Activated T-helper 17 cell treated with anti-CD3 and anti-CD28 coated beads, Interleukin-2, amount 50 U/mL, for 72 hours (primary cell): ENCODE measurements at places on chromosomes 6 and 20. TPM values are rescaled to one million over a fixed set of nuclear protein-coding genes. Genes with fewer than 3 reads are reported as not detected.

DNA sequence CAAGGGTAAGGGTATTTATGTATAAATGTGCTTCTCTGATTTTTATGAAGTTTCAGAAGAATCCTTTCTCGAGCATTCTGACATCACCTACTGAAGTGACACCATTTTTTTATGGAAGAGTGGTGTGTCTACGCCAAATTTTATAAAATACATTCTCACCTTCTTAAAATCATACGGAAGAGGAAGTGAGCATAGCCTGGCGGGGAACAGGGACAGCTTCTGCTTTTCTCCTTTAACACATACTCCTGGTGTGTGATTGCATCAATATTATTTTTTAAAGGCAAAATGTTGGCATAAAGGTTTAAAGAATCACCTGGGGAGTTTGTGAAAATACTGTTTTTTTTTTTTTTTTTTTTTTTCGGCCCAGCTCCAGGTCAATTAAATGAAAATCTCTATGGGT, 733.6 kb upstream of the MAN1A1 start:
- no peak for ATAC-seq

The CABLES2 gene
- total RNA-seq, result 6.8 TPM

GRCh38 chr6:119350202-119350951, 816 bp upstream of the MAN1A1 start:
- ATAC-seq, result peak; percentile 50

The OPN5 gene
- total RNA-seq, result not detected

The EYA4 gene
- total RNA-seq, result not detected

DNA sequence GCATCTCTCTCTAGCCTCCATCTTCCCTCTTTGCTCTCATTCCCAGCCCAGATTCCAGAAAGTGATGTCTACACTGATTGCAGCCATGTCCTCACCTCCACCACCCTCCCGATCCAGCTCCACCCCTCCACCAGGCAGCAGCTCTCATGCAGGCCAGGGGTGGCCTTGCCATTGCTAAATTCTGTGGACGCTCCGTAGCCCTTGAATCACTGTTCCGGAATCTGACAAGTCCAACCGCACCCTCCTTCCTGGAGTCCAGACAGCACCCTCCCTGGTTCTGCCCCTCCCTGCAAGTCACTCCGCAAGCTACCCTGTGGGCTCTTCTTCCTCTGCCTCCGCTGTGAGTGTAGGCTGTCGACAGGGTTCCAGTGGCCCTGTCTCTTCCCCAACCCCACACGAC, 26.2 kb downstream of the TNXB start:
- ATAC-seq, result no peak

DNA sequence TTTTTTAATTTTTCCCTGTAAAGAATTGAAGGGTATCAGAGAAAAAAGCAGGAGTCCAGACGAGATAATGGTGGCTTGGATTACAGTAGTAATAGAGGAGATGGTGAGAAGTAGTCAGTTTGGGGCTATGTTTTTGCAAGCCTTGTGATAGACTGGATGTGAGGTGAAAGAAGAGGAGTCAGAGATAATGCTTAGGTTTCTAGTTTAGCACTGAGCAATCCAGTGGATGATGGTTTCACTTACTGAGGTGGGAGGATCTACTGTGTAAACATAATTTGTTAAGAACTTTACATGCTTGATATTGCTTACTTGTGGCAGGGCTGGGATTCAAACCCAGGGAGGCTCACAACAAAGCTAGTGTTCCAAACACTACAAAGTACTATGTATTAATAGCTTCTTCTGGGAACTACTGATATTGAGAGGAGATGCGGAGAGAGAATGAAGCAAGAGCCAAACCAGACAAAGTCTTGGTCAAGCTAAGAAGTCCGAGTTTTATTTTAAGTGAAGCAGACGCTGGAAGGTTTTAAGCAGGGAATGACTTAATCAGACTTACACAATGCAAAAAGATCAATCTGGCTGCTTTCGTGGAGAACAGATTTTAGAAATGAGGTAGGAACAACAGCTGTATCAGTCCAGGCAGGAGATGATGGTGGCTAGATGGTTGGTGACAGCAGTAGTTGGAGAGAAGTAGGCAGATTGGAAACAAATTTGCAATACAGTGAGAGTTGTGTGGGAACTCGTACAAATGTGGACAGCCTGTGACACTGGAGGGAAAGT, 58.0 kb downstream of the ZFAND3 start:
- ATAC-seq, result peak; percentile 81

GRCh38 chr6:36756786-36757185, 59.2 kb downstream of the RAB44 start:
- ATAC-seq, result no peak

DNA sequence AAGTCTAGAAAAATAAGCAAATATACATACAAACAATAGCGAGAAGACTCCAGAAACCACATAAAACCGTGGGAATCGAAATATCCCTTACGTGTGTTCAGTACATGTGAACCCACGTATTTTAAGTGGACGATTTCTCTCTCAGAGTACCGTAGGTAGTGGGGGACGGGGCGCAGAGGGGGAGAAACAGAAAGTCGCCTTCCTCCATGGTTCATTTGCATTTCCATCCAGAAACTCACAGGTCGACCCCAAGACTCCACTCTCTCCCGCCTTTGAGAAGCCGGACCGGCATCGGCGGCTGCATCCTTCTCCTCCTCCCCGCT, 538 bp upstream of the ENPP1 start:
- no peak for ATAC-seq

GRCh38 chr6:155100087-155100486, 105.0 kb downstream of the TIAM2 start:
- no peak for ATAC-seq

The FOXA2 gene
- total RNA-seq, result not detected

GRCh38 chr6:43668151-43669028, 19.2 kb downstream of the MRPS18A start:
- ATAC-seq, result peak; percentile 69

The PTK7 gene
- total RNA-seq, result 0.56 TPM

The SLC26A8 gene
- not detected for total RNA-seq

GRCh38 chr6:24385536-24386269, 17.0 kb upstream of the MRS2 start:
- ATAC-seq, result no peak

DNA sequence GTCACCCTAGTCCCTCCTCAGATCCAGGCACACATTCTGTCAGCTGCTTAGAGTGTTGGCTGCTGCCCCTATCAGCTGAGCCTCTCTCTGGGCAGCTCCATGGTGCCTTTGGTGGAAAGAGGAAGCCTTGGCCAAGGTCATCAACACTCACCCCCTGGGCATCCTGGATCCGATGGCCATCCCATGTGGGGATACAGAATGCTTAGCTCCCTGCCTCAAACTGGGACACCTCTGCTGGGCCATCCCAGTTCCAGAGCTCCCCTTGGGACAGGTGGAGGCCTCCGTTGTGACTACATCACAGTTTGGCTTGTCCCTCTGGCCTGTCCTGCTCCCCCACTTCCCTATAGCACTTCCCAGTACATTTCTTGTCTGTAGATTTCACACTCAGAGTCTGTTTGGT, 45.6 kb downstream of the TOX2 start:
- no peak for ATAC-seq

DNA sequence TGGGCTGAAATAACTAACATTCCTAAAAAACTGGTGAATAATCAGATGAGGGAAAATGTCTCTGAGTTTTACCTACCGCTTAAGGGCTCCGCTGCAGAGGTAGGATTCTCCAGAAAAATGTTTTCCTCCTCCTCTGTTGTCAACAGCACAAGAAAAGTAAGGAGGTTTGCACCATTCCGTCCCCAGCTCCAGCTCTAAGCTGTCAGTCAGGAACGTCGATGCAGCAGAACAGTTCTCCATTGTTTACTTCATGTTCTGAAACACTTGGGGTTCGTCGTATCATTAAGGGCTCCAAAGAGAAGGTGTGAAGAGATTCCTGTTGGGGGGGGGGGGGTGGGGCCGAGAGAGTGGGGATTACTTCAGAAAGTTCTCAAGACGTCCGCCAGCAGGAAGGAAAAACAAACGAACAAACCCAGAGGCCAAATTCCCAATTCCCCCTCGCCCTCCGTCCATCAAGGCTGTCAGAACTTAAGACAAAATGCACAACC, 734 bp downstream of the MMS22L start:
- ATAC-seq, result no peak

- no peak for ATAC-seq
Measured at GRCh38 chr6:44133003-44133931, 5.9 kb downstream of the TMEM63B start.

GRCh38 chr6:145839653-145840052, 25.1 kb upstream of the FBXO30 start:
- peak; percentile 14 for ATAC-seq

- ATAC-seq, result peak; percentile 6
Measured at GRCh38 chr6:44044154-44044539, 83.1 kb downstream of the MRPL14 start.

- ATAC-seq, result no peak
Measured at GRCh38 chr6:127348028-127348661, 4.7 kb upstream of the ECHDC1 start.

DNA sequence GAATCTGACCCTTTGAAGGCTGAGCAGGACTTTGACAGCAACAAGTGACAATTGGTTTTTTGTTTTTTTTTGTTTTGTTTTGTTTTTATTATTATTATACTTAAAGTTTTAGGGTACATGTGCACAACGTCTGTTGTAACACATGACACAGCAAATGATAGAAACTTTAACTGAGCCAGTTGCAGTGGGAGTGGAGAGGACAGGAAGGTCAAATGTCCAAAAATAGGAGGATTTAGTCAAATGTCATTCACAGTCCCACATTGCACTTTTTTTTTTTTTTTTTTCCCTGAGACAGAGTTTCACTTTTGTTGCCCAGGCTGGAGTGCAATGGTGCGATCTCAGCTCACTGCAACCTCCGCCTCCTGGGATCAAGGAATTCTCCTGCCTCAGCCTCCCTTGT, 223.0 kb downstream of the HIVEP2 start:
- ATAC-seq, result no peak

DNA sequence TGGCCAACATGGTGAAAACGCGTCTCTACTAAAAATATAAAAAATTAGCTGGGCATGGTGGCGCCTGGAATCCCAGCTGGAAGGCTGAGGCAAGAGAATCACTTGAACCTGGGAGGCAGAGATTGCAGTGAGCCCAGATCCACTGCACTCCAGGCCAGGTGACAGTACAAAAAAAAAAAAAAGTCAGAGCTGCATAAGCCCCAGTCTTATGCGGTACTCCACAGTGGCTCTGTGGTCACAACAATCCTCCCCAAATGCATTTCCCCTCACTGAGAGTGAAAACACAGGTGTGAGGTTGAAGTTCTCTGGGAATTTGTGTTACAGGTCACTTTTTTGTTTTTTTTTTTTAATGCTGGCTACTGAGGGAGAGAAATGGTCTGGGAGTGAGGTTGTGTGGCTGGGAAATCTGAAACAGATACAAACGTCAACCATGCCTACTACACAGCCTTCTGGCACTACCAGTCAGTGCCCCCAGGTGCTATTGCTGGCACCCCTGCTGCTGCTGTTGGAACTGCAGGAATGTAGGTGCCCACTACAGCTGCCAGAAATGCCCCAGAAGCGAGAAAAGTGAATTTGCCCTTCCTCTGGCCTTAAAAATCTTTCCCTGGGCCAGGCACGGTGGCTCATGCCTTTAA, 5.7 kb downstream of the MRPS26 start:
- no peak for ATAC-seq

DNA sequence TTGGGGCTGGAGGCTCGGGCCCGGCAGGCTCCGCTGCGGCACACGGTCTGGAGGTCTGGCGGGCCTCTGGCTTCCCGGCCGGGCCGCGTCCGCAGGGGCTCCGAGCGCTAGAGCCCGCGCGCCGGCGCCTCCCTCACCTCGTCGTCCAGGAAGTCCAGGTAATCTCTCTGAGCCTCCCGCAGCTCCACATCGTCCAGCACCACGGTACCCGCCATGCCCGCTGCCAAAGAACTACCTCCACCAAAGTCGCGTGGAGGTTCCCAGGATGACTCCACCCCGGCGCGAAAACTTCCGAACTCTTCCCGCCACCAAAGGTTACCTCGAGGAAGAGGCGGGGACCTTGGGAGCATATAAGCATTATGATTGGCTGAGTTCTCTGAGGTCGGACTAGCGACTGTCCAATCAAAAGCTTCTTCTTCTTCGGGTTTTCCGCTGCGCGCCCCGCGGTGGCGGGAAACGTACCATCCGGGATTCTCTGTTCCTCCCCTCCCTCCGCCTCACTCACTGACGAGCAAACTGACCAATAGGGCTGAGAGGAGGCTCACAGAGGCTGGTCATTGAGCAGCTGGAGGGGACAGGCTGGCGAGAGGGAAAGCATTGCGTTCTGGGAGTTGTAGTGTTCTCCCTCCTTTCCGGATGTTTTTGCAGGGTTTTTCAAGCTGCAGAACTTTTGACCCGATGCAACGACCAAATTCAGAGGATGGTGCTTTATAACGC, at the start of gene MCM3:
TSS of gene MCM3 (minus strand) at position 283 of the 717 bp plus-strand sequence. CDS start at position 215, 68 bp downstream.
- ATAC-seq, result peak; percentile 97

GRCh38 chr6:143112837-143113236, 52.1 kb downstream of the AIG1 start:
- ATAC-seq, result no peak

The MAP7 gene
- total RNA-seq, result 0.76 TPM

GRCh38 chr20:43570496-43570895, 11.7 kb downstream of the SGK2 start:
- ATAC-seq, result no peak

The C20orf141 gene
- not detected for total RNA-seq

GRCh38 chr6:31825553-31825952, 2.0 kb upstream of the HSPA1B start:
- no peak for ATAC-seq

DNA sequence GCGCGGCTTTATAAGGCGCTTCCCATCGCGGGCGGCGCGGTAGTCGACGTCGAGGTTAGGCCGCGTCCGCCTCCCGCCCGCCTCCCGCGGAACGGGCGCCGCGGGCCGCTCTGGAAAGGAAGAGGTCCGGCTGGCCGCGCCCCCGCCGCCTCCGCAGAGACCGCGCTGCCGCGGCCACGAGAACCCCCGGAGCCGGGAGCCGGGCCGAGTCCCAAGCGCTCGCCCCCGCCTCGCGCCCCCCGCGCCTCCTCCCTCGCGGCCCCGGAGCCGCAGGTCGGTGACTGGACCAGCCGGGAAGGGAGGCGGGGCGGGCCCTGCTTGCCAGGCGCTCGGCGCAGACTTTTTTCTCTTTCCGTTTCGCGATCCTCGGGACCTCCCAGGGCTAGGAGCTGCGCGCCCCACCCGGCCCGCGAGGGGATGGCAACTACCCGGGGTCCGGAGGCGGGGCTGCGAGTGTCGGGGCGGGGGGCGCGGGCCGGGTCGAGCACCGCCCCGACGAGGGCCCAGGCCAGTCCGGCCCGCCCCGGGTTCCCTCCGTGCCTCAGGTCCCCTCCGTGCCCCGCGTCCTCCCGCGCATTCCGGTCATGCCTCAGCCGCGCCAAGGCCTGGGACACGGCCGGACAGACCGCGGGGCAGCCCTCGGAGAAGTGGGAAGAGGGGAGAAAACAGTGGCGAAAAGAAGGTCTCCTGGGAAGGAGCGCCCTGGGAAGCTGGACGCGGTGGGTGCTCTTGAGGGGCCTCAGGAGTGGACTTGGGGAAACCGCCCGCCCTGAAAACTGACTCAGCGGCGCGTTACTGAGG, 417 bp upstream of the PXDC1 start:
- ATAC-seq, result peak; percentile 71

GRCh38 chr6:168599769-168600330, 158.9 kb downstream of the SMOC2 start:
- ATAC-seq, result no peak
